ENCODE measurements at places on chromosomes 7 and 10.

GRCh38 chr10:53904506-53905241 lies 896.4 kb downstream of the PCDH15 start:
- no peak for DNase-seq

GRCh38 chr7:46432708-46433107 lies 511.6 kb upstream of the IGFBP3 start:
- no peak for DNase-seq

DNA sequence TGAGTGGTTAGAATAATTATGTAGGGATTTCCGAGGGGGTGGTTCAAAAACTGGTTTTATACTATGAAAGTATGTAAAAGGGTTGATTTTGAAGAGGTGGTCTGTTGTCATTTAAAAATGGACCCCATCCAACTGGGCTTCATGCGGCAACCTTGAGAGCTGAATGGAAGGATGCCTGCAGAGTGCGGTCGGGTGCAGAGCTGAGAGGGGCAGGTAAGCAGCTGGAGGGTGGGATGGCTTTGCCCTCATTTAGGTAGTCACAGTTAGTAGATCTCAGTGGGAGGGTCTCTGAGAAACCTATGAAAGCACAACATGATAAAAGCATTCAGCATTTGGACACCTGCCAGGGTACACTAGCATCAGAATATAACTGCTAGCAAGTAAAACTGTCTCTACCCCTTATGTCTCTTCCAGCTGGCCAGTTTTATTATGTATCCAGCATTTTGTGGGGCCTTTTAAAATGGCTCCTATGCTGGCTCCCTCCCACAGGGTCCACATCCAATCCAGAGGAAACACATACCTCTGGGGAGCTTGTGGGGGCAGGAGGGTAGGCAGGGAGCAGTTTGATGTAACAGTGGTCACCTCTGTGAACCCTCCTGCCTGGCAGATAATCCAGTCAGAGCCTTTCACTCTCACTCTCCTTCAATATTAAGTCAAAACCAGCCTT lies 75.9 kb upstream of the MAGI2 start:
- no peak for DNase-seq

DNA sequence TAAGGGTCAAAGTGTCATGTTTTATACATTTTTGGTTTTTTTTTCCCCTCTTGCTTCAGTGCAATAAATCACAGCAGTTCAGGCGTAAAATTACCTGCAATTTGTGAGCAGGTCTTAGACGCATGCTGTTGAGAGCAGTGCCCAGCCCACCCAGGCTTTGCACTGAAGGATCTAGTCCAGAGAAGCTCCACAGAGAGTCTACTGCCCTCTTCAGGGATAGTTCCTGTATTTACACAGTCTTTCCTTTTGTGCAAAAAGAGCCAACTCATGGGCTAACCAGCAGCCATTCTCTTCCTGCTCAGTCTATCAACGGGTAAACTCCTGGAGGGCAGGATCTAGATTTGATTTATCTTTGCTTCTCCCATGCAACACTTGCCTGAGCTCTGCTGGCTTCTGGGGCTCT lies 82.2 kb upstream of the NAMPT start:
- DNase-seq = peak; percentile 16

DNA sequence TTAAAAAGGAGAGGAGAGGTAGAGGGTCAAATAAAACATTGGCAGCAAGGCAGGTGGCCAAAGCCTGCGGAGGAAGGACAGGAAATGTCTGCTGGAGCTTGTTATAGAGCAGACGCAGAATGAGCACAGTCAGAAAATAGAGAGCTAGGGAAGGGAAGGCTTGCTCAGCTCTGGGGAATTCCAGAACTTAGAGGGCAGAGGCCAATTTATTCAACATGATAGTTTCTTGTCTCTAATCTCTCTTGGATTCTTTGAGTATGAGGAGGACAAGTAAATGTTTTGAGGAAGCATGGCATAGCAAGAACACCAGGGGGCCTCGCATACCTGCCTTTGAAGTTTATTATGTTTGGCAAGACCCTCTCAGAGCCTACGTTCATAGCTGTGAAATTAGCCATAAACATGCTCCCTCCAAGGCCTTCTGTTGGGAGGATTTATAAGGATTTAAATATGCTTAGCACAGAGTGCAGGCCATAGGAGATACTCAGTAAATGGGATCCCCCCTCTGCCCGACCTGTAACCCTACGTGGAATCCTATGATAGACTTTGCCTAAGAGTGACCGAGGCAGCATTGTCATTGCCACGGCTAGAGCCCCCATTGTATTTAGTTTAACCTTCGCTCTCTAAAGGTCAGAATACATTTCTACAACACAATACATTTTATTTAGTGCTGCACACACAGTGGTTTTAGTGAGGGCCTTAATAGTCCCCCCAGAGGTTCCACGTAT lies 293.9 kb downstream of the CCDC3 start:
- no peak for DNase-seq

- DNase-seq = no peak
These were observed 144.7 kb downstream of the CYP26A1 start for GRCh38 chr10:93218386-93218785.

DNA sequence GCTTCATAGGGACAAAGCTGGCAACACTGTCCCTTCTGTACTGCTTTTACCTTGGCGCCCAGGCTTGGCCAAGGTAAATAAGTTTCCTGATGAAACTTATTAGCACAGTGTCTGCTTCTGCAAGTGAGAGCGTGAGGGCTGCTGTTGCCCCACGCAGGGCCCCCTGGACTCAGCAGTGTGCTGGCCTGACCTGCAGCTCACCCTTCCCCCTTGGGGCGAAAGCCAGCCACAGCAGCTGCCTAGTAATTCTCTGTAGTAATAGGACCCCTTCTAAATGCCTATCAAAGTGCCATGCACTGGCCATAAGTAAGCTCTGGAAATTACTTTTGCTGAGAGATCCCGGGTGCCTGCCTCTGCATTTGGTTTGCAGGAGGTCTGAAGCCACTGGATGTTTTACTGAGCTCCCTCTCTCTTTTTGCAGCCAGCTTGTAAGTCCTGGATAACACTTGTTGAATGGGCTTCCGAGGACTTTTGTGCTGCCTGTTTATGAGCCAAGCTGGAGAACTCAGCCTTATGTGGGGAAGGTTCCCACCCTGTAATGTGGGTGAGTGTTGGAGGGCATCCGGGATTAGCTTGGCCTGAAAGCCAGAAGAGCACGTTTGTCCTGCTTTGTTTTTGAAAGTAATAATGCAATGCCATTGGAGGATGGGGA lies 293.9 kb downstream of the C7orf25 start:
- DNase-seq = peak; percentile 13

GRCh38 chr10:71217266-71218045 lies 5.1 kb downstream of the UNC5B start:
- DNase-seq = no peak

- no peak for DNase-seq
These were observed 699.3 kb downstream of the INHBA start for GRCh38 chr7:41003611-41003940.

DNA sequence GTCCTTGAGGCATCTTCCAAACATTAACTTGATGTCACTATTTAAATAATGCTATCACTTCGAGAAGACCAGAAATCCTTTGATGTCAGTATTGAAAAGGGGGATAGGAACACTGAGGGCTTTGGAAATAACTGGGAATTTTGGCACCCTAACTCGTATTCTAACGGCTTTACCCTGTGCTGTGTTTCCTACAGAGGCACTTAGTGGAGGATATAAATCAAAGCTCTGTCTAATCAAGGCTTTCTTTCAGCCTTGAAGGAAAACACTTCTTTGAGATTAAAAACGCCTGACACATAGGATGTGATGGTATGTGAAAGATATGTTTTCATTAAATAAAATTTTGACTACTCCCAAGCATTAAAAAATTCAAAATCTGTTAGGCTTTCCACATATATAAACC lies 62.3 kb downstream of the CREB5 start:
- DNase-seq = no peak

DNA sequence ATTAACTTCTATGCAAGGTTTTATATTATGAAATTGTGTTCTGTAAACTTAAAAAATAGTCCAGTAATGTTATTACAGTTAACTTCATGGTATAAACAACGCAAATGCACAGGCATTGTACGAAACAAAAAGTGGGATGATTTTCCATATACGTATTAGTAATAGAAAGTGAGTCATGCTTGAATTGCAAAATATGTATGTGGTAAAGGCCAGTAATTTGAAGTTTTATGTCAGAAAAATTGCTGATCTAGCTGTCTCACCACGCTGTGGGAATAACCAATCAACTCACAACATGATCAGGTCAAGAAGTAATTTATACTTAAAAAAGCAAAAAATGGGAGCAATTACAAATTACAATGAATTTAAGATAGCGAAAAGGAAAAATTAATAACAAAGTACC lies 37.0 kb upstream of the GLI3 start:
- no peak for DNase-seq

DNA sequence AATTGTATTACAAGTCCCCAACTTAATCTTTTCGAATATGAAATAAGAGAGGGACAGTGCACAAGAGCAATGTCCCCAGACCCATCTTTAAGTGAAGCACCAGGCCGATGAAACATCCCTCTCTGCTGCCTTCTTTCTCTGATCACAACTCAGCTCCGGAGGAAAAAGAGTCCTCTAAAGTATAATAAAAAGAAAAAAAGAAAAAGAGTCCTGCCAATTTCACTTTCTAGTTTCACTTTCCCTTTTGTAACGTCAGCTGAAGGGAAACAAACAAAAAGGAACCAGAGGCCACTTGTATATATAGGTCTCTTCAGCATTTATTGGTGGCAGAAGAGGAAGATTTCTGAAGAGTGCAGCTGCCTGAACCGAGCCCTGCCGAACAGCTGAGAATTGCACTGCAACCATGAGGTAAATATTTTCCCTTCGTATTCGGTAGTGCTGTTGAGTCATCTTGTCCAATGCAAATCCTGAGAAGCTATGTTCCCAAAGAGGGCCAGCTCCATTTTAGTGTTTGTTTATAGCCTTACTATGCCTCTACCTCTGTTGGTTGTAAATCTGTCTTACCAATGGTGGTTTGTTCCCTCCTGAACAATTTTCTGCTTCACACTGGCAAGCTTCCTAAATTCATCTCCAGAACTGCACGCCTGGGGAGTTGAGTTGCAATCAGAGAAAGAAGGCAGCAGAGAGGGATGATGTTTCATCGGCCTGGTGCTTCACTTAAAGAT lies at the start of gene IFIT2:
Gene IFIT2 (plus strand): TSS at position 326 of the 725 bp plus-strand sequence. CDS start 78 bp downstream, at position 404.
- no peak for DNase-seq

DNA sequence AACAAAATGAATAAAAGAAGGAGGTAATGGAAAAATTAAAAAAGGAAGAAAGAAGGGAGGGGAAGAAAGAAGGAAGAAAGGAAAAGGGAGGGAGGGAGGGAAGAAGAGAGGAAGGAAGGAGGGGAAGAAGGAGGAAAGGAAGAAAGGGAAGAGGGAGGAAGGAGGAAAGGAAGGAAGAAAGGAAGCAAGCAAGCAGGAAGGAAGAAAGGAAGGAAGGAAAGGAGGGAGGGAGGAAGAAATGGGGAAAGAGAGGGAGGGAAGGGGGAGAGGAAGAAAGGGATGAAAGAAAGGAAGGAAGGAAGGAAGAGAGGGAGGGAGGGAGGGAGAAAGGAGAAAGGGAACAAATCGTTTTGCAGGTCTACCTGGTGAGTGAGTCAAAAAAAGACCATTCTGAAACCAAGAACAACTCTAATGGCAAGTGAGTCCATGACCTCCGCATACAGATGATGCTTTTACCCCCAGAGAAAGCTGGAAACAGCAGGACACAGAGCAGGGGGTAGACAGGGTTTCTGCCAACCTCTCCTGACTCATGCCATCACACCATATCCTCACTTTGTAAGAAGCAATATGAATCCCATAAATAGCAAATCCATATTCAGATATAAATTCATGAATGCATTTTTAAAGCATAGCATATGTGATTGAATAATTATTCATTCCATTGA lies 1112.9 kb upstream of the AUTS2 start:
- no peak for DNase-seq

DNA sequence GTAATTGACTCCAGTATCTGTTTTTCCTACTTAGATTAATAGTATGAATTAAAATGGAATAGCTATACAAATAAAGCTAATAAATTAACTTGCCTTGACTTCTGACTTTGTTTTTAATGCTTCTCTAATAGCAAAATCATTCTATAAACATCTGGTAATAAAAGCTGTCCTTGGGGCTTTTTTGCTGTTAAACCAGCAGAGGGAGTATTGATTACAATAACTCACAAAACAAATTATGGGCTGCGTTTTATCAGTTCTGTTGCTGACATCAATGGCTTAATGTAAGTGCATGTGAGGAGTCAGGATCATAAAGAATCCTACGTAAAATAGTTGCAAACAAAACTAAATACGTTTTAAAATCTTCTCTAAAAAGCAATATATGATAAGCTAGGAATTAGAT lies 667.8 kb downstream of the PCDH15 start:
- no peak for DNase-seq

Data from iPS DF 6.9 (cell line).